ENCODE measurements at places on chromosomes 4 and X.

DNA sequence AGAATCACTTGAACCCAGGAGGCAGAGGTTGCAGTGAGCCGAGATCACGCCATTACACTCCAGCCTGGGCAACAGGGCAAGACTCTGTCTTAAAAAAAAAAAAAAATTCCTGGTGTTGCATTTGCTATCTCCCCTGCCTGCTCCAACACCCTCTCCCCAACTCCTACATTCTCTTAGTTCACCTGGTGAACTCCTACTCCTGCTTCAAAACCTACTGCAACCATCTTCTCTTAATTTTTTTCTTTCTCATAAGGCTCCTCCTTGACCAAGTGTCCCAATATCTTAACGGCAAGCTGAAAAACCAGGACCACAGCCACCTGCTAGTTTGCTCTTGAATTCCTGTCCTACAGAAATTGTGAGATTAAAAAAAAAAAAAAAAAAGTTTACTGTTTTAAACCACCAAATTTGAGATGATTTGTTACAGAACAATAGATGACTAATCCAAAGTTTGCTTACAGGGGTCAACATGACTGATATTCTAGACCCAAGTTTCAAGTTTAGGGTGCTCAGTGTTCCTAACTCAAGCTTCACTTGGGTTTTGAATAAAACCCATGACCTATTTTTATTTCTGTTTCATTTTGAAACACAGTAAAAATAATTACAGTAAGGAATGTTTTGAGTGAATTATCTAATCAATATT is 13.1 kb upstream of the ANXA5 start:
- no peak for DNase-seq

- DNase-seq = peak; percentile 86
Measured at GRCh38 chr4:77074981-77075855, 571 bp downstream of the CCNI start.

GRCh38 chrX:48648336-48648751 is 35.3 kb upstream of the WAS start:
- peak; percentile 17 for DNase-seq

DNA sequence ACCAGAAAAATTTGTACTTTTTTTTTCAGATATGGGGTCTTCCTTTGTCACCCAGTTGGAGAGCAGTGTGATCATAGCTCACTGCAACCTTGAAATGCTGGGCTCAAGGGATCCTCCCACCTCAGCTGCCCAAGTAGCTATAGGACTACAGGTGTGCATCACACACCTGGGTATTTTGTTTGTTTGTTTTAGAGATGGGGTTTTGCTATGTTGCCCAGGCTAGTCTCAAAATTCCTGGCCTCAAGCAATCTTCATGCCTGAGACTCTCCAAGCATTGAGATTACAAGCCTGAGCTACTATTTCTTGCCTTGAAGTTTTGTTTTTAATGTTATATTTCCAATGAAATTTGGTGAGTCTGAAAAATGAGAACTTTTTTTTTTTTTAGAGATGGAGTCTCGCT is 847.8 kb downstream of the TRIML1 start:
- DNase-seq = no peak

- DNase-seq = no peak
Measured at GRCh38 chr4:184958127-184958922, 60.0 kb upstream of the HELT start.

DNA sequence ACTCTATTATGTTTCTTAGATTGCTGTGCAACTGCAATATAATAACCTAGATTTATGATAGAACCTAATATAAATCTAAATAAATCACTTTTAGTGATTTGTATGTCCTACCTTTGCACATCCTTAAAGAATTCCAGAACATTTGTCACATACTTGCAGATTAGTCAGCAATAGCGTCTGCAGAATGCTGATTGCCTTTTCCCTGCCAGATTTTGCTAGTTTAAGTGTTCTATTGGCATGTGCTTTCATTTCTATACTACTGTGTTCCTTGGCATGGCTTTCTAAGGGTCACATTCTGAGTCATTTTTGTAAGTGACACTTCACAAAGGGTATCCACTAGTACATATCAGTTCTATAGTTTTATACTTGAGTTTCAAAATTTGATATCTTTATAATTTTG is 303.1 kb upstream of the GIMD1 start:
- DNase-seq = no peak

- no peak for DNase-seq
Measured at GRCh38 chr4:181698221-181698620, 545.0 kb upstream of the TENM3 start.

GRCh38 chr4:112253382-112254000 is 21.9 kb downstream of the AP1AR start:
- DNase-seq = no peak

GRCh38 chr4:96649536-96649935 is 809.6 kb downstream of the PDHA2 start:
- DNase-seq = no peak

DNA sequence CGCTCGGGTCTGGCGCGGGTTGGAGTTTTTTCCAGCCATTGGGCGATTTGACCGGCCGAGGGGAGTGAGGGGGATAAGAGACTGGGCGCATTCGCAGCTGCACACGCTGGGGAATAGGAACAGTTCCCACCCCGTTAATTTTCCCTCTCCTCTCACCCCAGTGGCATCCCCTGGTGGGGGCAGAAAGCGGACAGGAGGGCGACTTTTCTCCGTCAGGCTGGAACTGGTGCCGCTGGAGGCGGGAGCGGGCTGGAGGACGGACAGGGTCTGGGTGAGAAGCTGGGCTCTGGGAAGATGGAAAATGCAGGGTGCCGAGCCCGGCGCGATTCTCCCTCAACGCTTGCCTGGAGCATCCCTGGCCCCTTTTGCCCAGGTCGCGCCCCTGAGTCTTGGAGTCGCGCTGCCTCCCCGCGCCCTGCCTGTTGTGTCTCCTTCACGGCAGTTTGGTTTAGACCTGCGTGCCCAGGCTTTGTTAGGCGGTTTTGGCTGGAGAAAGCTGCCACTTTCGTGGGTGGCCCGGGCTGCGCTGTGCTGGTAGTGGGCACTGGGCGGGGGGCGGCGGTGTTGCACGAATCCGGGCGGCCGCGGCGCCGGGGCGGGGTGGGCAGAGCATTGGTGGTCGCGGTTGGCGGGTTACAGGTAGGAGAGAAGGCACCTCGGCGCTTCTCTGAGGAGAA is 2.0 kb downstream of the ADGRL3 start:
- no peak for DNase-seq

- no peak for DNase-seq
Measured at GRCh38 chr4:1723131-1723801, 1.9 kb downstream of the TACC3 start.

GRCh38 chr4:11416071-11416766 is 12.5 kb downstream of the HS3ST1 start:
- no peak for DNase-seq

DNA sequence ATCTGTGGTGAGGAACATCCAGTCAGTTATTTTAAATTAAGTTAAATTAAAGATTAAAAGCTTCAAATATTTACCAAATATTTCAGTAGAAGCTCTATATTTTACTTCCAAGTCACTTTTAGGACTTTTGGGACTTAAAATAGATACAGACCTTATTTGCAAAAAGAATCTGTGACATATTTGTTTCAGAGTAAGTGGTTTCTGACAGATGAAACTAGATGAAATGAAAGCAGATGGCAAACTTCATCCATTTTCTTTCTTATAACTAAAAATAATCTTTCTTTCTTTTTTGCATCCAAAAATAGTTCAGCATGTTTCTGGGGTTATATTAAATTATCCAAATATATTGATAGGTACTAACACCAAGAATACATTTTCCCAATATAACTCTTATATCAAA is 6.6 kb upstream of the UTP3 start:
- no peak for DNase-seq

- DNase-seq = no peak
Measured at GRCh38 chrX:138683600-138683999, 27.9 kb downstream of the FGF13 start.

GRCh38 chr4:3703677-3704521 is 62.3 kb upstream of the ADRA2C start:
- DNase-seq = no peak

- no peak for DNase-seq
Measured at GRCh38 chr4:56550642-56551041, 45.1 kb downstream of the ARL9 start.

DNA sequence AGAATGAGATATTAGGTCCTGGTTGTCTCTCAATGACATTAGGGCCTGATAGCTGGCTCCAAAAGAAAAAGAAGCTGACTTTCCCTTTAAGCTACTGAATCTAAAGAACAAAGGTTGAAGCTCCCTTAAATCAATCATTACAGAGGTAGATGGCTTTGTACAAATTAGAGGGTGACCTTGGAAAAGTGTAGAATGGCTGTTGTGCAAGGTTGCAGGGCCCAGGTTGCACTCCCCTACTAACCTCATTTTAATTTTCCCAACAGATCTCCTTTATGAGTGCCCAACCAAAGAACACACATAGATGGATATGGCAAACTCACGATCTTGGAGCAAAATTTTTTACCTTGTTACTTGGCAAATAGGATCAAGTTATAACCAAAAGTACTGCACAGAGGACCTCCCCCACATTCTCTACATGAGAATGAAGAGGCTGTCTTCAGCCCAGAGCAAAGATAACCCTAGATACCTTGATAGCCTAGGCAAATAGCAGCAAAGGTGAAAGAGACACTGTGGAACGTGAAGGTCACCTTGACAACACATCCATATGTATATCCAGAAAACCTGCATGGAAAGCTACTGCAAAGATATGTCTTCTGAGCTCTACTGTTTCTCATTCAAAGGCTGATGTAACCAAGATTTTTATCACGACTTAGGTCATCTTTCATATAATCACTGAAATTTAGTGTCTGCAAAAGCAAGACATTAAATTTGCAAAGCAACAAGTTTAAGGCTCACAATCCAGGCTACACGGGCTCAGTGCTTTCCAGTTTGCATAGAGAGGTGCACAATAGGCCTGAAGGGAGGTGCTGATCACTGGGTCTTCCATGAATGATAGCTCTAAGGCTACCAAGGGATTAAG is 23.0 kb downstream of the KLB start:
- no peak for DNase-seq

DNA sequence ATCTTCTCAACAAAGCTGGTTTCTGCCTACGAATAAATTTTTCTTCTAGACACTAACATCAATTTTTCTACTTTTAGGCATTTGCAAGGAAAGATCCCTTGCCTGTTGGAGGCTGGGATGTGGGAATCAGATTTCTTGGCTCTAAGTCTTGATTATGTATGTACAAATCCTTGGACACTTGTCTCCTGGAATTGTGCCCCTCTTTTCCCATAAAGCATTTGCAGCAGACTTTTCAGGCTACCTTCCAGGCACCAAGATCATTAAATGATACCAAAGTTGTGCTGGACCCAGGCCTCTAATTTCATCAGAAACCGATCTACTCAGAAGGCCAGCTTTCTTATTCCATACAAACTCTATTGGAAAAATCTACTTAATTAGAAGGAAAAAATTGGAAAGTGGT is 339.5 kb upstream of the DIPK2B start:
- no peak for DNase-seq

- DNase-seq = no peak
Measured at GRCh38 chr4:156638925-156639605, 332.5 kb downstream of the PDGFC start.

DNA sequence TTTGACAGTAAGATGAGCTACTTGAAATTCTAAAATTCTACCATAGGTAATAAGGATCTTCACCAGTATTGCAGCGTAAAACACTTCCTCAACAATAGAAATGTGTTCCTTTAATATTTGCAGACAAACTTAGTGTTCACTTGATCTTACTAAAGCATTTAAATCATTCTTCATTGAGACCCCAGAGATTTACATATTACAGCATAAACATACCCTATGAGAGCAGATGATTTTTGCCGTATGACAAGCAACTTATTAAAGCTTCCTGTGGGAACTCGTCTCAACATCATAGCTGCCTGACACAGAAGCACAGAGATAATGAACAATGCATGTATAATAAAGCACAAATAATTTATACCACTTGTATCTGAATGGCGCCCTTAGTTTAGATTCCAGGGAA is 3.6 kb downstream of the UGT2B7 start:
- DNase-seq = no peak

DNA sequence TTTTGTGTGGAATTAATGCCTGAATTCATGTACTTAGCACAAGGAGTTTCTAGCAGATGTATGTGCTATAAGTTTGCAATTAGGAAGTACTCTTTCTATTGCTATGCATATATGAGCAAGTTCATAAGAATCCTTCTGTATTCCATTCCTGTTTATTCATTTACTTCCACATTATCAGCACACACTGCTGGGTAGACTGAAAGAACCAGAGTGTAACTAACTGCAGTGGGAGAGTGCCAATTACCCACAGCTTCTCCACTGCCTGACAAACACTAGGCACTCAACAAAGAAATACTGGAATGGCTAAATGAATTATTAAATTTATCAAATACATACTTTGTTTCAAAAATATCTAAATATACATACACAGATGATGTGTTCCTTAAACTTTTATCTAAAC is 219.6 kb downstream of the CAMK2D start:
- DNase-seq = no peak

DNA sequence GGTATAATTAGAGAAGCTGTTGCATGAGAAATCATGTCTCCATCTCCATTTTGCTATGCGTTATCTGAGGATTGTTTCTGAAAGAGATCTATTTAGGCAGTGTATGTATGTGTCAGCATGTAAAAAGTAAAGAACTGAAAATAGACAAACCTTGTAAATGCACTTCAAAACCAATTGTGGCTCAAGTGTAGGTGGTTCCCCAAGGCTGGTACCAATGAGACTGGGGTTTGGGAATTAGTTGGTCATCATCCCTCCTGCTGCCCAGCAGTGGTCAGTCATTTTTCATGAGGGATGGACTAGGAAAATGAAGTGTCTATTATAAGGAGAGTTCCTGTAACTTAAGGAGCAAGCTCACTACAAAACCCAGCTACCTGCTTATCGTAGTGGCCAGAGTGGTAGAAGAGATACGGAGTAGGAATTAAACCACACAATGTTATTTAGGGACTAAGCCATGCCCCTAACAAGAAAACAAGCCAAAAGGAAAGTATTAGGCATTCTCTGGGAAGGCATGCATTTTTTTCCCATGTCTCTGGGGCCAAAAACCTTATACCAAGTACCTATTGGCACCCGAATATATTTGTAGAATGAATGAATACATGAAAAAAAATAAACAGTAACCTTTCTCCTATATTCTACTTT is 259.0 kb downstream of the CHIC1 start:
- DNase-seq = no peak

DNA sequence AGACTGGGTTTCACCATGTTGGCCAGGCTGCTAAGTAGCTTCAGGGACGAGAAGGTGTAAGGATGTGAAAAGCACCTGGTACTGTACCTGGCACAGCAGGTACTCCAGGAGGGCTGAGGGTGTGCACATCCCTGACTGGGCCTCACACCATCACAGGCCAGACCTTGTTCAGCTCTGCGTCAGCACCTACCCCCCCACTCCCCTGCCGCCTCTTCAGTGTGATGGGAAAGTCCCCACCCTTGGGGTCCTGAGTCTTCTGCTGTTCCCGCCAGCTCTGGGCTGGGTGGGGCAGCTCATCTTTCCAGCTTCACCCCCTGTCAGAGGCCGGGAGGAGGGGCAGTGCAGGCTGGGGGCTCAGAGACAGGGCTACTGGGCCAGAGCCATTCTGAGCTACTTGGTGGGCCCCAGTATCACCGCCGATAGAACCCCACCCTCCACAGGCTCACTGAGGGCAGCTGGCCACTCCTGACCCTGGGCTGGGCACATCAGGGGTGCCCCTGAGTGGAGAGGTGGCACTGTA is 6.7 kb upstream of the SH3BP2 start:
- DNase-seq = peak; percentile 46
